ENCODE measurements at places on chromosomes 6 and 20.
A peak's percentile ranks its signal among the peaks of the same experiment; 100 is the strongest.

- DNase-seq, result no peak
These were observed 11.5 kb downstream of the CFAP206 start for GRCh38 chr6:87419266-87419665.

DNA sequence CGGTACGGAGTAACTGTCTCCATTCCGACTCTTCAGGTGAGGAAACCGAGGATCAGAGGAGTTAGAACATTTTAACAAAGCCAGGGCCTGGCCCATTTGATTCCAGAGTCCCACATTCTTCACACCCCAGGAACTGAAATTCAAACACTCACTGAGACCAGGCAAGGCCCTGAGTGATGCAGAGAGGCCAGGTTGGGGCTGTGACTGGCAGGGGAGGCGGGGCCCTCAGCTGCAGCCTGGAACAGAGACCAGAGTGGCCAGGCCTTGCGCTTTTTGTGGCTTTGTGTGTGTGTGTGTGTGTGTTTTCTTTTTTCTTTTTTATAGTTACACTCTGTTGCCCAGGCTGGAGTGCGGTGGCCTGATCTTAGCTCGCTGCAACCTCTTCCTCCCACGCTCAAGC, 57.2 kb downstream of the BCAS4 start:
- no peak for DNase-seq

- no peak for DNase-seq
These were observed 6.4 kb upstream of the PNPLA1 start for GRCh38 chr6:36263390-36264000.

- DNase-seq, result no peak
These were observed 660.2 kb downstream of the HTR1B start for GRCh38 chr6:76803038-76803580.

DNA sequence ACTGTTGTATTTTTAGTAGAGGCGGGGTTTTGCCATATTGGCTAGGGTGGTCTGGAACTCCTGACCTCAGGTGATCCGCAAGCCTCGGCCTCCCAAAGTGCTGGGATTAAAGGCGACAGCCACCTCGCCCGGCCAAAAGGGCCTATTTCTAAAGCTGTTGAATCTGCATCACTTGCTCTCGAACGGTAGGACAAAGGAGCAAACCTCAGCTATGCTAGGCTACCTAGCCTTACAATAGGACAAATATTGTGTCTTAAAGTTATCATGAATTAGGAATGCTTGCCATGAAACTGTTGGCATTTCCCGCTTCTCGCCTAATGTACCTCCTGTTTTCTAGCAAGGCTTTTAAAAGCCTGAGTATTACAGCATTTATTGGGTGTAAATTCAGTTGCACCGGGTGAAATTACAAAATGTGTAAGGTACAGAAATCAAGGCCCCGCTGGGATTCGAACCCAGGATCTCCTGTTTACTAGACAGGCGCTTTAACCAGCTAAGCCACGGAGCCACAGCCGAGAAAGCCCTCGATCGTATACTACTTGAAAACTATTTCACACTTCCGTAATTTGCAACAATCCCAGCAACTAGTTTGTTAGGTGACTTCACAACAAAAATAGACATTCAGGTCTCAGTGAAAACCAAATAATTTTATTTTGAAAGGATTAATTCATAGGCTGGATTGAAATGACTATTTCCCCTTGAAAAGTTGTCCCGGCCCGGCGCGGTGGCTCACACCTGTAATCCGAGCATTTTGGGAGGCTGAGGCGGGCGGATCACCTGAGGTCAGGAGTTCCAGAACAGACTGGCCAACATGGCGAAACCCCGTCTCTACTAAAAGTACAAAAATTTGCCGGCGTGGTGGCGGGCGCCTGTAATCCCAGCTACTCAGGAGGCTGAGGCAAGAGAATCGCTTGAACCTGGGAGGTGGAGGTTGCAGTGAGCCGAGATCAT, 211.6 kb upstream of the ZNF184 start:
- peak; percentile 88 for DNase-seq

DNA sequence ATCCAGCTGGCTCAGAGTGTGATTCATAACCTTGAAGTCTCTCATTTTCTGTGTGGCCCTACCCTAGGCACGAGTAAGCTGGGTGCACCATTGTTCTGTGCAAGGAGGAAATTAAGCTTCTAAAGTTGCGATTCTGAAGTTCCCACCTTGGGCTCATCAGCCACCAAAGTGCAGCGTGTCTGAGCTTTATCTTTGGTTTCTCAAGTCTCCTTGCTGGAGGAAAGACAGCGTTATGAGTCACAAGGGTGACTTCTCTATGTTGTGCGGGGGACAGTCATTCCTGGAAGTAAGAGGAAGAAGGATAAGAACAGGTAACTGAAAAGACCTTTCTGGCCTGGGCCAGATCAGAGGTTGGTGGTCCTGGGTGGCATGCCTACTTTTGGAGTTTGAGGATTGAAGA, 16.8 kb downstream of the MRAP2 start:
- no peak for DNase-seq

DNA sequence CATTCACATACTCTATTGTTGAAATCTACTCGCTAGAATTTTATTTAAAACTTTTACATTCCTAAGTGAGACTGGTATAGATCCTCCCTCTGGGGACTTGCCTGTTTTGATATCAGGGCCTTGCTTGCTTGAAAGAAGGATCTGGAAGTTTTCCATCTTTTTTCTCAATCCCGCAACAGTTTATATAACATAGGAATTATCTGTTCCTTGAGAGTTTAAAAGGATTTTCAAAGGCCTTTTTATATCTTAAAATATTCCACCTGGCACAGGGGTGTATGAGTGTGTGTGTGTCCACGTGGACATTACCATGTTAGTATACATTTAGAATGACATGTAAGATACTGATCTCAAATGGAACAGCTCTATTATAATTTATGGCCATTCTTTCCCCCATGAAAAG, 96.3 kb downstream of the TRERF1 start:
- no peak for DNase-seq

DNA sequence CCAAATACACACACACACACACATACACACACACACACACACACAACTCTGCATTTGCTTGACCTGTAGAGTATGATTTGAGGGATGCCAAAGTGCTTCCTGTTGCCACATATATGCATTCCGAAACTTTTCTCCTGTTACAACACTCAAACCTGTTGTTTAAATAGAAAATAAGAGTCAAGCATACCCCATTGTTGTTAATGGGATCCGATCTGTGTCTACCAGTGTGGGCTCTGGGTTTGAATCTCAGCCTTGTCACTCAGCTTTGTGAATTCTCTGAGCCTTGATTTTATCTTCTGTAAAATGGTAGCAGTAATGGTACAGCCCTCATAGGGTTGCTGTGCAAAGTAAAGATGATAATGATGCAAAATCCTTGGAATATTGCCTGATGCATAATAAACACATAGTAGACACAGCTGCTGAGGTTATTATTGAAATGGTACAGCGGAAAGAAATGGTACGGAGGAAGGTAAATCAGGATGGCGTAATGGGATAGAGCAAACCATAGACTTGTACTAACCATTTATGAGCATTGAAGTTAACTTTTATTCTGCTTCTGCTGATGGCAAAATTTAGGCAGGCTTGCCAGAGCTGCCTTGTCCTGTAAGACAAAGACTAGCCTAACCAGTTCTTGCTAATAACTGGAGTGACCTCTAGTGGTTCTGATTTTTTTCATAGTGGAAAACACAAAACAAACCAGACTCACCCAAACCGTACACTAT, 113.5 kb upstream of the PHACTR1 start:
- DNase-seq, result peak; percentile 69

- DNase-seq, result no peak
These were observed 18.3 kb upstream of the ASF1A start for GRCh38 chr6:118875672-118876071.

GRCh38 chr6:116543149-116543548, 2.3 kb downstream of the TRAPPC3L start:
- DNase-seq, result no peak
